Endothelial cell of umbilical vein (primary cell): ENCODE measurements at places on chromosomes 6 and 20. TPM values are rescaled to one million over a fixed set of nuclear protein-coding genes. Genes with fewer than 3 reads are reported as not detected.

Gene NDRG3
- 27.7 and 28.4 TPM in 2 replicates for total RNA-seq

Gene ATP6V1G2
- 0.84 and 1.4 TPM in 2 replicates for total RNA-seq

Gene IYD
- not detected in 2 replicates for total RNA-seq

Gene CRISP3
- not detected in 2 replicates for total RNA-seq

Gene SLC35B3
- 16.8 and 21.5 TPM in 2 replicates for total RNA-seq

Gene CFAP61
- not detected in 2 replicates for total RNA-seq

Gene STMND1
- total RNA-seq, result not detected in 2 replicates

Gene CALHM5
- 6.6 and 7.1 TPM in 2 replicates for total RNA-seq

DNA sequence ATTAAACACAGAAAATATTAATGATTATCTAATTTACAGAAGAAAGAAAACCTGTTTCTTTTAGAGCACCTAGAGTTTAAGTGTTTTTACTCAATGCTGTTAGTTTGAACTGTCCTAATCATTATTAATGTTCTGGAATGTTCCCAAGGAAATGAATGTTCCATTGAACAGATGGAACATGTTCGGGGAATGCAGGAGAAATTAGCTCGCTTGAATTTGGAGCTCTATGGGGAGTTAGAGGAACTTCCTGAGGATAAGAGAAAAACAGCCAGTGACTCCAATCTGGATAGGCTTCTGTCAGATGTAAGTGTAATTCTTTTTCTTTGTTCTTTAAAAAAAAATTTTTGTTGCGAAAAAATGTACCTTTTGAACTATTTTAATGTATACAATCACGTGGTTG, 10.8 kb upstream of the ECT2L start:
- DNase-seq, result no peak

GRCh38 chr20:49457444-49457843, 25.0 kb downstream of the KCNB1 start:
- DNase-seq, result no peak

GRCh38 chr6:71967436-71967835, 81.1 kb downstream of the RIMS1 start:
- no peak for DNase-seq

DNA sequence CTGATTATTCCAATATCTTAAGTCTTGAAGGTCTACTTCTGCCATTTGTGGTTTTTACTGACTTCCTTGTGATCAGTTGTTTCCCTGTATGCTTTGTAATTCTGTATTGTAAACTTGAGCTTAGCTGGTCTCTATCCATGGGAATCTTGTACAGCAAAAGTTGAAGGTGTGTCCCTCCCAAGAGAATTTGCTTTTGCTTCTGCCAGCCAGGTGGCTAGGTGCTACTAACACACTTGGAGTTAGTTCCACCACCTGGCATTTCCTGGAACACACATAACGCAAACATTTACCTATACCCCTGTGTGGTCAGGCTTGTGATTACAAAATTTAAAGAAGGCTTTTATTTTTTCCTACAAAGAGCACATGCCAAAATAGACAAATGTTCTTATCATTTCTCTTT, 141.2 kb downstream of the GRM4 start:
- no peak for DNase-seq

GRCh38 chr6:52227495-52227894, 16.8 kb downstream of the IL17F start:
- no peak for DNase-seq

DNA sequence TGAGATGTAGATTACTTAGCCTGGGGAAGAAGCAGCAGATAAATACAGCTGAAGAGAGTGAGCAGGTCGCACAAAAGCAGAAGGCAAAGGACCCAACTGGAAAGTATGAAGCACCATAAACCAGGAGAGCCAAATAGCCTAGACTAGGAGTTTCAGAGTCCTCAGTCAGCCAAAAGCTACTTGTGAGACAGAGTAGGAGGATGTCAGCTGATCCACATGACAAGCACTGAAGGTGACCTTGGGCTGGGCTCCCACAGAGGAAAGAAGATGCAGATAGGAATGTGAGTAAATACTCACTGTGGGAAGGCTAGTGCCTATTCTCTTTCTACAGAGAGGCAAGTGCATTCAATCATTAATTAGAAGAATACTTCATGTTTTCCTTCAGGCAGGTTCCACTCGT, 274.0 kb upstream of the POU3F2 start:
- no peak for DNase-seq
